A375 (cell line): ENCODE measurements at places on chromosomes 1 and 21. TPM values are rescaled to one million over a fixed set of nuclear protein-coding genes. Genes with fewer than 3 reads are reported as not detected.

CD1D gene
- 1.5 and 1.8 TPM in 2 replicates for total RNA-seq

SERPINC1 gene
- 0.11 TPM in 1 of 2 replicates, not detected in the other for total RNA-seq

C1orf94 gene
- 0.08 TPM in 1 of 2 replicates, not detected in the other for total RNA-seq

ATAD3C gene
- total RNA-seq: not detected in 2 replicates

METTL18 gene
- 6.7 and 13.2 TPM in 2 replicates for total RNA-seq

ST6GALNAC3 gene
- total RNA-seq: 3.4 and 11.9 TPM in 2 replicates
